Regular cardiac myocyte (primary cell): ENCODE measurements at places on chromosomes 3 and 15. TPM values are rescaled to one million over a fixed set of nuclear protein-coding genes. Genes with fewer than 3 reads are reported as not detected.

Gene DNASE1L3
- 0.19 and 0.56 TPM in 2 replicates for total RNA-seq

Gene CP
- 0.19 and 5.1 TPM in 2 replicates for total RNA-seq

Gene ZKSCAN7
- total RNA-seq = 5.2 and 7.0 TPM in 2 replicates

Gene GOLGA6D
- total RNA-seq = under 0.01 TPM in 1 of 2 replicates, not detected in the other

Gene ZBTB38
- 173 and 210 TPM in 2 replicates for total RNA-seq

Gene GP9
- total RNA-seq = not detected in 2 replicates

Gene CKMT1B
- total RNA-seq = 0.85 TPM in 1 of 2 replicates, not detected in the other

Gene SHC4
- 3.5 and 6.5 TPM in 2 replicates for total RNA-seq

Gene MB21D2
- total RNA-seq = 14.7 and 15.0 TPM in 2 replicates

Gene NAALADL2
- 5.8 and 7.3 TPM in 2 replicates for total RNA-seq

Gene GASK1A
- 1.9 and 2.3 TPM in 2 replicates for total RNA-seq

Gene CKMT1A
- total RNA-seq = not detected in 2 replicates

Gene CIB2
- 1.7 and 1.9 TPM in 2 replicates for total RNA-seq

Gene DNAJA4
- 3.4 and 4.8 TPM in 2 replicates for total RNA-seq

Gene PSMD6
- total RNA-seq = 73.0 and 136 TPM in 2 replicates

Gene SAXO2
- total RNA-seq = 0.38 and 1.1 TPM in 2 replicates

Gene IGSF11
- 0.56 TPM in 1 of 2 replicates, not detected in the other for total RNA-seq

Gene DUOXA1
- total RNA-seq = 0.56 TPM in 1 of 2 replicates, not detected in the other

Gene PROK2
- not detected in 2 replicates for total RNA-seq

Gene NAA50
- 204 and 242 TPM in 2 replicates for total RNA-seq

Gene ZBTB47
- 28.6 and 29.6 TPM in 2 replicates for total RNA-seq

Gene P2RY1
- 0.38 and 3.1 TPM in 2 replicates for total RNA-seq

Gene TRNT1
- total RNA-seq = 26.2 and 27.0 TPM in 2 replicates

Gene XCR1
- total RNA-seq = not detected in 2 replicates

Gene B3GALNT1
- total RNA-seq = 28.8 and 33.0 TPM in 2 replicates

Gene SERPINI2
- not detected in 2 replicates for total RNA-seq
